ENCODE measurements at places on chromosomes 4 and X.

DNA sequence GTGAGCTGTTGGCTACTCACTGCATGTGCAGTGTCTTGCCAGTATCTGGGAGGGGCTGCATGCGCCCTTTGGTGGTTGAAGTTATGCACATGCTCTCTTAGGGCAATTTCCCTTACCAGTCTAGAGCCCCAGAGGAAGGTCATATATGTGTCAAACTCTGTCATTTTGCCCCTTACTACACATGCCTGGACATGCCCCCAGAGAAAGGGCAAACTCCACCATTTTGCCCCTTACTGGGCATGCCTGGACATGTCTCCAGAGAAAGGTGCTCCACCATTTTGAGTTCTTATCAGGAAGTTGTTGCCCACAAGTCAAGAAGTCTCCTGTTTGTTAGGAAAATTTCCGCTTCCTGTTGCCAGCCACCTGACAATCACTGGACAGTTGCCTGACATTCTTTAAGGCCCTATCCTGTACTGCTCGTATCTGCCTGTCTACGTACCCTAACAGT lies 56.4 kb upstream of the PLAC8 start:
- no peak for DNase-seq

- DNase-seq = no peak
Measured at GRCh38 chr4:166481739-166482138, 608.7 kb downstream of the TLL1 start.

DNA sequence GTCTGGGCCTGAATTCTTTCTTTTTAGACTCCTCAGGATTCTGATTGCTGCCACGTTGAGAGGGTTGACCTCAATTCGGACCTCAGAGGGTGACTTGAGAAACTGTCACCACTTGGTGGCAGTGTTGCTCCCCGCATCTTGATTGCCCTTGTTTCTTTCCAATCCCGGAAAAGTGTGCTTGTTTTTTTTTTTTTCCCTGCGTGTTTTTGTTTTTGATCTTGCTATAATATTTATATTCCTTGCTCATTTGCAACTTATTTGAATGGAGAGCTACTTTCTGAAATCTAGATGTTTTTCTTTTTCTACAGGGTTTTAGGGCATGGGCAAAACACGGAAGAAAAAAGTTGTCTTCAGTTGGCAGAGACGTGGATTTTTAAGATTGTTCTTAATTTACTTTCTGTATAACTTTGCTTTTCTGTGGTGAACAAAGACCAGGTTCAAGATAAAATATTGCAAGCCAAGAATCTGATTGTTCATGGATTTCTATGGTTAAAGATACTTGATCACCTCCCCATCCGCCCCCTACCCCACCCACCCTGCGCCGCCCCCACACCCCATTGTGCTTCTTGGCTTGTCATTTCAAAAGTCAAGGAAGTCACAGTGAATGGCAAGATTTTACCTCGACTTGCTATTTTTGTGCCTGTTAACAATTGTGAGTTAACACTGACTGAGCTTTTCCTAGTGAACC lies 102.0 kb downstream of the PTTG2 start:
- peak; percentile 52 for DNase-seq

DNA sequence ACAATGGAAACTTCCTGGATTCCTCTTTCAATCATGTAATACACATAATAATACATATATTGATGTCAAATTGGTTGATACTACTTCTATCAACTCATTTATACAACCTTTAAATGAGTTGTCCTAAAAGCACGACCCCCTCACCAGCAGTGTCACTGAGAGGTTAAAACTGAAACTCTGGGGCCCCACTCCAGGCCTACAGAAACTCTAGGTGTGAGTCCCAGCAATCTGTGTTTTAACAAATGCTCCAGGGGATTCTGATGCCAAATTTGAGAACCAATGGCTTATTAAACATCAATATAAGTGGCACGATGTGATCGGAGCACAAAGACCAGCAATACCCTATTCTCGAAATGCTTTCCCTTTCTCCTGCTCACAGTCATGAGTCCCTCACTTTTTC lies 47.9 kb downstream of the ATP8A1 start:
- no peak for DNase-seq

DNA sequence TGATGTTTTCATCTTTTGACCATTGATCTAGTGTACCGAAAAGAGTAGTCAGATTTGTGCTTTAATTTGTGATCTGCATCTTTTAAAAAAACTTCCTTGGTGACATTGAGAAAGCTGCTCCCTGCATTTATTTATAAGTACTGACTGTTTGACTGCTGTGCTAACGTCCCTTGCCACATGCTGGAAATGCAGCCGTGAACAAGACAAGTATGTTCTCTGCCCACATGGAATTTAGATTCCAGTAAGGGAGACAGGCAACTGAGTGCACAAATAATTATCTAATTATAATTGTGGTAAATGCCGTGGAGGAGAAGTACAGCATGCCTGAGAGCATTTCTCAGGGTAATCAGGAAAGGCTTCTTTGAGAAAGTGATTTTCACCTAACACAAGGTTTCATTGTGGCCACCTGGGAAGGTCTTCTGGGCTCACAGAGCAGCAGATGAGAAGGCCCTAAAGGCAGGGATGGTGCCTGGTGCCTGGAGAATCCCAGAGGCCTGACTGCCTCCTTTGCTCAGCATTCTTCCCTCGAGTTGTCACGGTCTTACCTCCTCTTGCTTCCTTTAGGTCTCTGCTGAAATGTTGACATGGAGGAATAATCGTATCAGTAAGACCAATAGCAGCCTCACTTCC lies 55.8 kb downstream of the PTTG2 start:
- peak; percentile 11 for DNase-seq

- no peak for DNase-seq
Measured at GRCh38 chr4:65393078-65393477, 277.2 kb downstream of the EPHA5 start.

All from HFFc6 (cell line).